ENCODE measurements at places on chromosomes 13 and 19.
A peak's percentile ranks its signal among the peaks of the same experiment; 100 is the strongest.

DNA sequence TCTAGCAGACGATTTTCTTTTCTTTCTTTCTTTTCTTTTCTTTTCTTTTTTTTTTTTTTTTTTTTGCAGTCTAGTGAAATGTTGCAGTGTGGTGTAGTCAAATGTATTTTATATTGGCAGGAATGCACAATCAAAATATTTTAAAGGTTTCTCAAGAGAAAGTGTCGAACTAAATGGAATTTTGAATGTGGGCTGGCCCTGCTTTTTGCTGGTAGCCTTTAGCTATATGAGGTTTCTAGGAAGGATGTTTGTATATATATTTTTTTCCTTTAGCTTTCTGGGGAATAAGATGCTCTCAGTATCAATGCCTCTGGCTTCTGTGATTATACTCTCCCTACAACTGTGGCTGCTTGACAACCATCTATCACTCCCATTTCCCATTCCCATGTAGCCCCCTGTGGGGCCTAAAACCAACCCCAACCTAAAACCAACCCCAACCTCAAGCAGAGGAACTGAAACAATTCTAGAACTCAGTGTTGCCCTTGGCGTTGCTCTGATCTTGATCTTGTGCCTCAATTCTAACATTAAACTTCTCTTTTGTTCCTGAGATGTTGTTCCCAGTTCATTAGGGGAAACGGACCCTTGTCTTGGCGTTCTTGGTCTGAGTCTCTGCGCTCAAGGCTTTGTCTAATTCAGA is 27.1 kb downstream of the CYSLTR2 start:
- no peak for DNase-seq

- peak; percentile 87 for DNase-seq
Measured at GRCh38 chr19:8209462-8210378, 550 bp downstream of the CERS4 start.

DNA sequence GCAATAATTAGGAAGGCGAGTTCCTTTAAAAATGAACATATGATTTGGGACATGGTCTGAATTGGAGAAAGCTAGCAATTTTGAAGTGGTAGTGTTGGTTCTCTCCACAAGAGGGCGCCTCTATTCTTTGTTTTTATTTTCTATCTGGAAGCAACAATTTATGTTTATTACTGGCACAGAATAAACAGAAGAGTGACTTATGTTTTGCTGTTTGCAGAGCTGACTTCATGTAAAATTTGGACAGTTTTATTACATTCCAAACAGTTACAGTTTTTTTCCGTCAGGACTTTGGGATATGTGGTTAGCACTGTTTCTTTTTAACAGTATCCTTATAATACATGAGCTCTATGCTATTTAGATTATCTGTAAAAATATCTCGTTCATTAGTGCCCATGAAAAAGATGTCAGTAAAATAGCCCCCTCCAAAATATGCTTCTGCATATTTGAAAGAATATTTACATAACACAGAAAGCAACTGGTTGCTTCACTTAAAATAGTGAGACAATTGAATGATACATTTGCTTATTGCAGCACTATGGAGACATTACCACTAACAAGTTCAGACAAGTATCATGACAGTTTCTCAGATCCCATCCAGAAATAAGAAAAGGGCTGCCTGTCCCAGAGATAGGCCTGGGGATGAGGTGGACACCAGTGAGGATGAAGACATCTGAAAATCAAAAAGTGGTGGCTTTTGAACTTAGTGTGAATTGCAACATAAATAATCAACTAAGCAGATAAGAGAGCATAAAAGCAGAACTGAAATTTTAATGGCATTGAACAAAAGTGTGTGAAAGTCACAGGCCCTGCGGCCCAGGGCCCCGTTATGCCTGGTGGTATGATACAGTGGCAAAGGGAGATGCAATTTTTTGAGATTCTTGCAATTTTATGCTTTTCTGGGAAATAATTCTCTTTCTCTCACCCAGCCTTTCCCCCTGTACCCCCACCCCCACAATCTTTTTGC is 32.3 kb upstream of the FGF9 start:
- DNase-seq, result no peak

GRCh38 chr19:55473225-55474012 is 3.0 kb upstream of the ZNF628 start:
- no peak for DNase-seq

DNA sequence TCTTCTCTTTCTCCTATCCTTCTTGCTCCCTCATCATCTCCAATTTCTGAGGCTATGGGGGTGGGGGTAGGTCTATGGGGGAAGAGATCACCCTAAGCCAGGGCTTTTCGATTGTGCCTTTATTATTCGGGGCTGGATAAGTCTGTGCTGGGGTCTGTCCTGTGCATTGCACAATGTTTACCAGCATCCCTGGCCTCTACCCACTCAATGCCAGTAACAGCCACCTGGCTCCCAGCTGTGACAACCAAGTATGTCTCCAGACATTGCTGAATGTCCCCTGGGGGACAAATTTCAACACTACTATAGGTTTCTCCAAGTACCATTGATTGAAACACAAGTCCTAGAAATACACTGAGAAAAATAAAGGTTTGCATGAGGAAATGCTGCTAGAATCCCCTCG is 13.2 kb downstream of the CBY2 start:
- no peak for DNase-seq

DNA sequence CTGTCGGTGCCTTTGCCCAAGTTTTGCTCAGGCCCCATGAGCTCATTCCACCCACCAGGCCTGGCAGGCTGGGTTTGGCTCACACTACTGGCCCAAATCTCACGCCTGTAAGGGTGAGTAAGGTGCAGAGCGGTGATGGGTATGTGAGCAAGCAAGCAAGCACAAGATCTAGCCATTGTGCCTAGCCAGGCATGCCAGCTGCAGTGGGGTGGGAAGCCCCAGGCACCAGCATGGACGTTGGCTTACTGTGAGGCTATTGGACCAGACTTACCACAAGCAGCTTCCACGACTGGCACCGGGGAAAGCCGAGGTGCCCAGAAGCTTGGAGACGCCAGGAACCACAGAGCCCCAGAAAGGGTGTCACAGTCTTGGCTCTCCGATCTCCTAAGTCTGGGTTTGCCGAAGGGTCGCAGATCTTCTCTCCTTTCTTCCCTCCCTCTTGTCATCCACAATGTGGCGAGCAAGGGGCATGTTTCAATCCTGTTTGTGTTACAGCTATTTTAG is 2659.4 kb upstream of the PCDH20 start:
- DNase-seq, result no peak

DNA sequence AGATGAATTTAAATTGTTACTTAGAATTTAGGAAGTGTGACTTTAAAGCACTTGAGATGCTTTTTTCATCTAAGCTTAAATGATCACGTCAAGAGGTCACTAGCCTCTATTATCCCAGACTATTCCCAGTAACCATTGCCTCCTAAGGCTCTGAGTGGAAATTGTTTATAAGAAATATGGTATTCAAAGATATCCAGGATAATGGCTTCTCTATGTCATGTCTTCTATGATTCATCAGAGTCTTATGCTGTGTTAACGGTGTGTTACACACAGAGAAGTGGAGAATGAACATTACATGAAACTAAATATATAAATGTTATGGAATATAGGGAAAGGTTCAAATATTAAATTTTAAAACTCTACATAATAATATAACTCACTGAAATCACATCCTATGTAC is 79.8 kb upstream of the NBEA start:
- DNase-seq, result no peak
